Subcutaneous adipose tissue (tissue), 4 donors: ENCODE measurements at places on chromosomes 7 and 10. TPM values are rescaled to one million over a fixed set of nuclear protein-coding genes. Genes with fewer than 3 reads are reported as not detected.

The SUGCT gene
- total RNA-seq = 3.1 TPM

The INHBA gene
- 0.66 TPM for total RNA-seq

The VSTM4 gene
- total RNA-seq = 33.8 TPM

The CPN1 gene
- total RNA-seq = not detected

The SMURF1 gene
- 49.4 TPM for total RNA-seq

The AP5Z1 gene
- total RNA-seq = 9.6 TPM

The LIPM gene
- not detected for total RNA-seq

The VENTX gene
- total RNA-seq = 1.3 TPM

The PLPP4 gene
- not detected for total RNA-seq

The CYP26C1 gene
- 0.22 TPM for total RNA-seq

The SLC13A1 gene
- total RNA-seq = not detected

The DRGX gene
- not detected for total RNA-seq

The TMEM130 gene
- total RNA-seq = not detected

The SH2D4B gene
- total RNA-seq = not detected

The EFCAB10 gene
- total RNA-seq = not detected

The GRM3 gene
- total RNA-seq = not detected

The TSC22D4 gene
- total RNA-seq = 17.8 TPM

The NRCAM gene
- 41.4 TPM for total RNA-seq

The RELN gene
- 2.4 TPM for total RNA-seq

The ZNF467 gene
- 5.3 TPM for total RNA-seq

The SUFU gene
- total RNA-seq = 5.5 TPM

The ANXA8L1 gene
- total RNA-seq = not detected

The GDF2 gene
- not detected for total RNA-seq

The EN2 gene
- not detected for total RNA-seq

The UPK3BL2 gene
- 12.7 TPM for total RNA-seq

The HOXA1 gene
- 0.44 TPM for total RNA-seq

The IPMK gene
- 16.0 TPM for total RNA-seq

The GBX1 gene
- not detected for total RNA-seq
